Left renal cortex interstitium (tissue), 4 donors: ENCODE measurements at places on chromosomes 1 and 21. TPM values are rescaled to one million over a fixed set of nuclear protein-coding genes. Genes with fewer than 3 reads are reported as not detected.

Gene ZSWIM5
- 6.4 TPM for polyA plus RNA-seq

- no peak for DNase-seq
Observed at GRCh38 chr21:21457077-21457476, 458.9 kb downstream of the NCAM2 start.

DNA sequence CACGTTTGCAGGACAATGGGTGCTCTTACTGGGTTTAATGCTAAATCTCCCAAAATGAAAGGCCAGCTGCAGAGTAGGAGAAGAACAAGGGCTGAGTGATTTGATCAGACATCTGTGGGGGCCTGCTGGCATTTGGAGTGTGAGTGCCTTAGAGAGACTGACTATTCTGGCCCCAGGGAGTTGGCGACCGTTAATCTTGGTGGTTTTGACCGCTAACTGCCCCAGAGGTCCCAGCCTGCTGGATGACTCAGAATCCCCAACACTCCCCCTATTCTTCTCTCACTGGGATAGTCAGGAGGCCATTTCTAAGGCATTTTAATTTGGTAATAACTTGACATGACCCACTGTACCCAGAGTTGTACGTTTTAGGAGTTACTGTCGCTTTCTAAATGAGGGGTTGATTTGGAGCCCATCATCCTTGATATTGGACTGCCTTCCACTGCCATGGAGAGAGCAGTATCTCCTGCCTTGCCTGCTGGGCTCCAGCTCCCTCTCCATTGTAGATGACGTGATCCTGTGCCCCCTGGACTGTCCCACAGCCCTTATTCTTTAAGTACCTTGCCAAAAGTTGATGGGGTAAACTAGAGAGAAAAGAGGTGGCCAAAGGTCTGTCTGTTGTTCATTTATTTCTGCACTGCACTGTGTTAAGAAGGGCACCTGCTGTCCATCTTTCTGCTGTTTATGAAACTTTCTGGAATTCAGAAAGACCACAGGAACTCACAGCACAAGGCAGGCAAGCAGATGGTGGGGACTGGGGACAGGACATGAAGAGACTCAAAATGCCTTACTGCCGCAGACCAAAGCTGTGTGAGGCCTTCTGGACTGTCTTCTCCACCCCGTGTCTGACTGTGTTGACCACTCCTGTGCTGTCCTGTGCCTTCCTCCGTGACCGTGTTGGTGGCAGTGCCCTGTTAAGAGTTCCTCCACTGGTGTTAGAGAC, 98.2 kb upstream of the ARTN start:
- DNase-seq = no peak

DNA sequence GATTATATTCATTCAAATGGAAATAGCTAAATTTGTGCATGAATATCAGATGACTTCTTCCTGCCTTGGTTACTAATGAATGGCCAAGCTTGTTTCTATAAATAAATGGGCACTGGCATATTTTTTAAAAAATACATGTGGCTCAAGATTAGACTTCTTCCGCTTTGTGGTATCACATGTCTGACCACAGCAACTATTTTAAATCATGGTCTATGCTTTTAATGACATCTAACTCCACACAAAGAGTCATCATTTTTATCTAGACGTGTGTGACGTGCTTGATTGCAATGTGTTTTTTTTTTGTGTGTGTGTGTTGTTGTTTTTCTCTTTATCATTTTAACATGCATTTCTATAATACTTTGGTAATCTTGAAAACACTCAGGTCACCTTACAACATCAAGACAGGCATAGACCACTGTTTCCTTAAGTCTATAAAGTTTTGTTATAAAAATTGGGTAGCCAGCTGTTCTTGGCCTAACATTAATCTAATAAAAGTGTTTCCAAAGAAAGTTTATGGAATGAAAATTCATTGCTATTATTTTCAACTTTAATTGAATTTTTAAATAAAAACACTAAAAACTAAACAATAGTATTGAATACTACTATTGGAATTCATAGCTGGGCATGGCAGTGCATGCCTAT, 29.5 kb downstream of the RGS1 start:
- DNase-seq = no peak

GRCh38 chr1:56820755-56821461, 1.7 kb upstream of the FYB2 start:
- no peak for DNase-seq
